ENCODE measurements at places on chromosomes 6 and 20.

- no peak for DNase-seq
Measured at GRCh38 chr20:46359233-46359751, 47.1 kb downstream of the ELMO2 start.

GRCh38 chr20:35005463-35005961 is 49.8 kb downstream of the MYH7B start:
- peak; percentile 34 for DNase-seq

GRCh38 chr6:15715060-15715459 is 52.2 kb upstream of the DTNBP1 start:
- no peak for DNase-seq

GRCh38 chr6:117157448-117157847 is 107.9 kb upstream of the VGLL2 start:
- no peak for DNase-seq

DNA sequence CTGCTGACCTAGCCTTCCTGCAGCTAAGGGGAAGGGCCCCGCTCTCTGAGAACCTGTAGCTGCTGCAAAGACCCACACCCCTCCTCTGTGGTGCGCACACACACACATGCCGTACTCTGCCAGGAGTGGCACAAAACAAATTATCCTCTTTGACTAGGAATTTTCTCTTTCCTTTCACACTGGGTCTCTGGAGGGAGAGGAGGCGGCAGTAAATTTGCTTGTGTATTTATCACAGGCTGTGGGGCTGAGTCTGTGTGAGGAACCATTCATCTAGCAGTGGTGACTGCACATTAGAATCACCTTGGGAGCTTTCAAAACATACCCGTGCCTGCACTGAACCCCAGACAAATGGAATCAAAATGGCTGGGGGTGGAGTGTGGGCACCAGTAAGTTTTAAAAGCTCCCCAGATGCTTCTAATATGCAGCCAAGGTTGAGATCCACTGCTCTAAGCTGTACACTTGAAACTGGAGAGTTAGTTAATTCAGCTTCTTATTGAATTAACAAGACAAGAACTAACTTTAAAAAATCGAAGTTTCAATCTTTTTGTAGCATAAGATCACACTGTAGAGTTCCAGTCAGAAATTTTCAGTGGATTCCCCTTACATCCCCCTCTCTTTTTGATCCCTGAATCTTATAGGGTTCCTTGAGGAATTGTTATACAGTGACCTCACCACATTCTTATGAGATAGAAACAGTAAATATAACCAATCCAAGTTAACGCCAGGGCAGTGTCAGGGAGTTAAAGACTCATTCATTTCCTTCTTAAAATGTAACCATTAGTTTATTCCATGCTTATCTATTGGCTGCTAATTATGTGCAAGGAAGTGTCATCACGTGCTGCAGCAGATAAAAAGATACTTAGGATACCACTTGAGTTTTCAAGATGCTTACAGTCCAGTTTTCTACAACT is 29.8 kb upstream of the GMDS start:
- DNase-seq: no peak

DNA sequence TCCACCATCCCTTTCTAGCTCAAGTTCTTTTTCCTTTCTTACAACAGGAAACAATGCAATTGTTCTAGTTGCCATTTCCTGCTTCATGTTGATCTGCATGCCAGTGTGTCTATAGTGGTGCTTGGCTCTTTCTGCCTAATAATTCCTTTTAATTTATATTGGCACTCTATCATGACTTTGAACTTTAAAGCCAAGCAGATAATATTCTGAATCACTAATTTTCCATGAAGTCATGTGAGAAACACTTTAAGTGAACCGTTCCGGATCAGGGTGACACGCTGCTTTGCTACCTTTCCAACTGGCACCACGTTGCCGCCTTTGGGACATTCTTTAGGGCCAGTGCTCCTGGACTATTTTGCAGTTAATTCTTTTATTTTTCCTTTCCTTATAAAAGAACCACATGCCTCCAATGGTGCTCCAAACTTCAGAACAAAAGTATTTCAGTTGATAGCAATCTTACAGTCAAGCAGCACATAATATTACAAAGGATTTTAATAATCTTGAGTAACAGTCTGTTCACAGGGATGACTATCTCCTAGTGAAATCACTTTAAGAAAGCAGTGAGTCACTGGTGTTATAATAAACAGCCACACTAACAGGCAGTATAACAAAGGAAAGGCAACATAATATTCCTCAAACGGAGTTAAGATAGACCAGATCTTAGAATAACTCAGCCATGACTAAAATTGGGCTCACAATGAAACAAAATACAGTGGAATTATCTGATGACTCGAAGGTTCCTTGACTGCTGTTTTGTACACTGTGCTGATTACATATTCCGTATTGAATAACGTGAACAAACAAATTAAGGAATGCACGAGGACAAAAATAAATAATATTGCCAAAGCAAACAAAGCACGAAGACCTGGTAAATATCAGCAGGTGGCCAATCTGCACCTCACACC is 19.0 kb upstream of the BLOC1S5 start:
- no peak for DNase-seq

- DNase-seq: no peak
Measured at GRCh38 chr20:12016291-12016690, 98.6 kb downstream of the BTBD3 start.

- DNase-seq: no peak
Measured at GRCh38 chr20:53875452-53875851, 194.9 kb downstream of the BCAS1 start.

DNA sequence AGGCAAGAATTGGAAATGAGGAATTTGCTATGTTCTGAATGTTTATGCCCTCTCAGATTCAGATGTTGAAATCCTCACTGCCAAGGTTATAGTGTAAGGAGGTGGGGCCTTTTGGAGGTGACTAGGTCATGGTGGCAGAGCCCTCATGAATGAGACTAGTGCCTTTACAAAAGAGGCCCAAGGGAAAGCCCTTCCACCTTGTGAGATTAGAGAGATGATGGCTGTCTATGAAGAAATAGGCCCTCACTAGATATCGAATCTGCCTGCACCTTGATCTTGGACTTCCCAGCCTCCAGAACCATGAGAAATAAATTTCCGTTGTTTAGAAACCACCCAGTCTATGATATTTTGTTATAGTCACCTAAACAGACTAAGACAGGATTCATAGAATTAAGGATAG is 10.4 kb downstream of the ASIP start:
- DNase-seq: no peak

- DNase-seq: peak; percentile 15
Measured at GRCh38 chr20:38197619-38198018, 32.5 kb upstream of the TGM2 start.

GRCh38 chr6:45054610-45055009 is 273.5 kb upstream of the RUNX2 start:
- DNase-seq: no peak

DNA sequence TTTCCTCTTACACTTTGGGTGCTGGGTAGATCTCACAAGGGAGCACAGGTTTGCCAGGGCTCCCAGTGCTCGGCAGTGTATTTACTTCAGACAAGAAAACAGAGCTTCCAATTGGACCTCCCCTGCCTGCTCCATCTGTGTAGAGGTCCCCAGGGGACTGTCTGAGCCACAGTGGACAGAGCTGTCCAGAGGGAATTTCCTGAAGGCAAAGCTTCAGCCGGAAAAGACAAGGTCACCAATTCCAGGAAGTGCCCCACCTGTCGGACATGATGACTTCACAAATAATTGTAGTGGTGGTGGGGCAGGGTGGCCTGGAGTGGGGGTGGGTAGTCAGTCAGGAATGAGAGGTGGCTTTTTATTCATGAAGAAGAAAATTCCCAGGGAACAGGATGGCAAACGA is 18.6 kb downstream of the ADGRF5 start:
- DNase-seq: no peak

GRCh38 chr6:170221753-170222400 is 69.0 kb downstream of the DLL1 start:
- peak; percentile 26 for DNase-seq

- no peak for DNase-seq
Measured at GRCh38 chr6:454148-454991, 62.8 kb downstream of the IRF4 start.

DNA sequence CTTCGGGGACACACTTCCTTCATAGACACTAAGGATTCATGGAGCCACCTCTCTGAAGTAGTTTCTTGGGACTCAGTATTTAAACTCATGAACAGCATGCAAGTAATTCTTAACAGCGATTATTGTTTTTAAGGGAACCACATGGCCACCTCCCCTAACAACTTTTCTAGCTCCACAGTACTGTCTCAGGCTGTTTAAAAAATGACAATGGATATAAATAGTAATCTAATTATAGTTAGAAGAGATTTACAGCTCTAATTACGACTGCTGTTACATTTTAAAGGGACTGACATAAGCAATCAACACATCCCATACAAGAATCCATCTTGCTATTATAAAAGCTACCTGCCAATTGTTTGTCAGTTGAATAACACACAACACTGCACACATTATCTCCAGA is 72.1 kb upstream of the HDGFL1 start:
- DNase-seq: no peak

DNA sequence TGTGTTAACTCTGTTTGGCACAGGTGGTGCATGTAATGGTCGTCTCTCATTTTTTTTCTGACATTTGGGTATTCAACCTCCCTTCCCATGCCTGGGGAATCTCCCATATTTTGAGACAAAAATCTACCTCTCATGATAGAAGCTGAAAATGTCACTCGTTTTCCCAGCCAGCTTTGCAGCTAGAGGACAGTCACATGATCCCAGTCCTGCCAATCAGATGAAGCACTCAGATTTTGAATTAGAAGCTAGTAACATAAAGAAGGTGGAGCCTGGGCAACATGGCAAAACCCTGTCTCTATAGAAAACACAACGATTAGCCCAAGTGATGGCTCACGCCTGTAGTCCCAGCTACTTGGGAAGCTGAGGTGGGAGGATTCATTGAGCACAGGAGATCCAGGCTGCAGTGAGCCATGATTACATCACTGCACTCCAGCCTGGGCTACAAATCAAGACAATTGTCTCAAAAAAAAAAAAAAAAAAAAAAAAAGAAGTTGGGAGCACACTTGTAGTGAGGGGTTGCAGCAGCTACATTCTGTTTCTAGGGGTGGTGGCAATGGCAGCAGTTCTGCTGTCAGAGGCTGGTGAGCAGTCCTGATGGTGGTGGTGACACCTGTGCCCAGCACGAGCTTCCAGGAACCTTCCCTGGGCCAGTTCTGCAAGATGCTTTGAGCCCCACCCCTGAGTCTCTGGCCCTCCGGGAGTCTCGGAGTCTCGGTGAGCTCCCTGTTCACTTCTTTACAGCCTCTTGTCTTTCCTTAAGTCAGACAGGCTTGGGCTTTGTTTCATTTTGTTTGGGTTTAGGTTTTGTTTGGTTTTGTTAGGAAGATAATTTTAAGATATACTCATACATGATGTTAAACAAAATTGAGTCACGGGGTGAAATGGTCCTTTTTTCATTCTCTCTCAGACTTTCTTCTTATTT is 94.1 kb upstream of the KCNG1 start:
- no peak for DNase-seq

DNA sequence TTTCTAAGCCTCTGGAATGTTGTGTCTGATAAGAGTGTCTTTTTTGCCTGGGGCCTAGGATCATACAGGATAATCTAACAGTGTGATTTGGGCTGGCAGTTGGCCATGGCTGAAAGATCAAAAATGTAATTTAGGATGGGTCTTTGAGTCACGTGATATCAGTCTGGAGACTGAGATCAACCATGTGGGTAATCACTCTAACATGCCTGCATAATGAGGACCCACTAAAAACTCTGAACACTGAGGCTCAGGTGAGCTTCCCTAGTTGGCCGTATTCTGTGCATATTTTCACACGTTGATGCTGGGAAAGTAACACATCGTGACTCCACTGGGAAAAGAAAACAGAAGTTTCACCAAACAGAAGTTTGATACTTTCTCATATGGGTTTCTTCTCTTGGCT is 6.3 kb upstream of the MMS22L start:
- DNase-seq: no peak

DNA sequence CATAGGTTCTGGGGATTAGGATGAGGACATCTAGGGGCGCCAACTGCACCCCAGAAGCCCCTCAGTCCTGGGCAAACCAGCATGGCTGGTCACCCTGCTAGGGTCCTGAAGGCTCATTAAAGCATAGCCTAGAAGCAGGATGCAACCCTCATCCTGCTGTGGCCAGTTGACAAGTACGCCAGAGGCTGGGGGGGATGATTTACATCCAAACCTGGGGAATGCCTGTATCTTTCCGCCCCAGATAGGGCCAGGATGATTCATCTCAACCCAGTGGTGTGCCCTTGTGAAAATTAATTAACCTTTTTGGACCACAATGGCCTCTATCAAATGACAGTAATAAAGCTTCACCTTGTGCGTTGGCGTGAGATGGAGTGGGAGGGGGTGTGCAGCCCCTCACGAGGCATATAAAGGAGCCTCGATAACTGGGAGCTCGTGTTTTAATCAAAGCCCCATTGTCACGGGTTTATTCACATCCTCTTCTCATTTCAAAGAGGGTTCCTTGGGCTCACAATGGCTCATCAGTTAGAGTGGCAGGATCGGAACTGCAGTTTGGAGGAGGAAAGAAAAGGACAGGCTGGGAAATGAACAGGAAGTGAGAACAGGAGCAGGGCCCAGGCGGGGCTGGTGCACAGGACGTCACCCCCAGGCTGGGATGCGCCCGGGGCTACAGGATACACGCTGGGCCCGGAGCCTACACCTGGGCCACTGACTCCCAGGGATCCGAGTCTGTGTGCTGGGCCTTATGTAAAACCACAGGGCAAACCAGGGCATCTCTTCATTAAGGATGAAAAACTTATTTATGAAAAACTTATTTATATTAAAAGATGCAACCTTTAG is 121.8 kb upstream of the PHACTR3 start:
- DNase-seq: peak; percentile 18

- peak; percentile 94 for DNase-seq
Measured at GRCh38 chr6:148509800-148510581, 167.4 kb downstream of the SASH1 start.

- no peak for DNase-seq
Measured at GRCh38 chr6:20340068-20340848, 61.4 kb upstream of the E2F3 start.

DNA sequence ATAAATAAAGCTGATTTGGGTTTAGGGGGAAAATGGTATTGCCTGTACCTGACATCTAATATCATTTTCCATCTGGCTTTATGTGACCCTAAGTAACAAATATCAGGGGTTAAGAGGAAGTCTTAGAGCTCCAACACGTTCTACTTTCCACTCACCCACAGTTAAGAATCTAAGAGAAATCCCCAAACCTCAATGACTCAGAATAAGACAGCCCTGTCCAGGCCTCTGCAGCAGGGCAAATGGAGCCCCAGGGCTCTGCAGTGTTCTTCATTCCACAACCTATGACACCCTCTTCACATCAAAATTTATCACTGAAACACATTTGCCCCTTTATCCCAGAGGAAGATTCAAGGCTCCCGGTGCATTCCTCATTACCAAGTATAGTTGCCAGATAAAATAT is 20.3 kb upstream of the TENT5A start:
- DNase-seq: no peak

DNA sequence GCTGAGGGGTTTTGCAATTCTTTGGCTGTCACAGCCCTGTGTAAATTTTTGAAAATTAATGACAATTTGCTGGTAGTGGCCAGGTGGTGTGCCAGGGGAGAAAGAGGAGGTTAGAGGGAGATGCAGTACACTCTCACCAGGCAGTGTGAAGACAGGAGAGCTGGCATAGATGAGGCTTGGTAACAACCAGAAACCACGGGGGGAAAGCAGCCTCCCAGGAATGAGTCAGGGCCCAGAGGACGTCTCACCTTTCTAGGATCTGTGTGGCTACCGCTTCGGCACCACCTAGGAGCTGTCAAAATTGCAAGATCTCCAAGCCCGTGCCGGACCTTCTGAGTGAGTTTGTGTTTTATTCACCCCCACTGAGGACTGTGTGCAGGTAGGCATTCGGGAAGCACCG is 171.4 kb downstream of the PACRG start:
- no peak for DNase-seq

- DNase-seq: no peak
Measured at GRCh38 chr20:49444553-49444990, 37.9 kb downstream of the KCNB1 start.

GRCh38 chr6:158118886-158119285 is 49.2 kb downstream of the SERAC1 start:
- no peak for DNase-seq

Measured in left forelimb (tissue), 1 donor.